ENCODE measurements at places on chromosomes 6 and 20.

GRCh38 chr20:4181956-4182945 lies 166.9 kb upstream of the RNF24 start:
- no peak for DNase-seq

DNA sequence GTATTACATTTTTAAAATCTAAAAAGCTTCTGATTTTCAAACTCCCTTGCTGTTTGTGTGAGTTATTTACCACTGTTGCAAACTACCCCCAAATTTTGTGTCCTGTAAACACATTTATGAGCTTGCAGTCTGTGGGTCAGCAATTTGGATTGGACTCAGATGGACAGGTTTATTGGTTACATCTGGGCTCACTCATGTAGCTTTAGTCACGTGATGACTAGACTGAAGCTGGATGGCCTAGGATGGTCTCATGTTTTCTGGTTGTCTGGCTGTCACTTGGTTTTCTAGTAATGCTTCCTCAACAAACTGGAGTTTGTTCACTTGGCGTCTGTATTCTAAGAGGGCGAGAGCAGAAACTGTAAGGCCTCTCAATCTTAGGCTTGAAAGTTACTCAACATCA lies 12.2 kb upstream of the C6orf58 start:
- DNase-seq = no peak

- DNase-seq = no peak
Observed at GRCh38 chr6:107819964-107820337, 4.2 kb downstream of the SCML4 start.

- DNase-seq = no peak
Observed at GRCh38 chr6:156795825-156796224, 18.6 kb downstream of the ARID1B start.

GRCh38 chr20:38674092-38674764 lies 50.1 kb upstream of the SLC32A1 start:
- DNase-seq = peak; percentile 51

- DNase-seq = no peak
Observed at GRCh38 chr6:167295495-167296292, 4.6 kb downstream of the UNC93A start.

- DNase-seq = no peak
Observed at GRCh38 chr6:22884456-22884855, 315.1 kb downstream of the HDGFL1 start.

DNA sequence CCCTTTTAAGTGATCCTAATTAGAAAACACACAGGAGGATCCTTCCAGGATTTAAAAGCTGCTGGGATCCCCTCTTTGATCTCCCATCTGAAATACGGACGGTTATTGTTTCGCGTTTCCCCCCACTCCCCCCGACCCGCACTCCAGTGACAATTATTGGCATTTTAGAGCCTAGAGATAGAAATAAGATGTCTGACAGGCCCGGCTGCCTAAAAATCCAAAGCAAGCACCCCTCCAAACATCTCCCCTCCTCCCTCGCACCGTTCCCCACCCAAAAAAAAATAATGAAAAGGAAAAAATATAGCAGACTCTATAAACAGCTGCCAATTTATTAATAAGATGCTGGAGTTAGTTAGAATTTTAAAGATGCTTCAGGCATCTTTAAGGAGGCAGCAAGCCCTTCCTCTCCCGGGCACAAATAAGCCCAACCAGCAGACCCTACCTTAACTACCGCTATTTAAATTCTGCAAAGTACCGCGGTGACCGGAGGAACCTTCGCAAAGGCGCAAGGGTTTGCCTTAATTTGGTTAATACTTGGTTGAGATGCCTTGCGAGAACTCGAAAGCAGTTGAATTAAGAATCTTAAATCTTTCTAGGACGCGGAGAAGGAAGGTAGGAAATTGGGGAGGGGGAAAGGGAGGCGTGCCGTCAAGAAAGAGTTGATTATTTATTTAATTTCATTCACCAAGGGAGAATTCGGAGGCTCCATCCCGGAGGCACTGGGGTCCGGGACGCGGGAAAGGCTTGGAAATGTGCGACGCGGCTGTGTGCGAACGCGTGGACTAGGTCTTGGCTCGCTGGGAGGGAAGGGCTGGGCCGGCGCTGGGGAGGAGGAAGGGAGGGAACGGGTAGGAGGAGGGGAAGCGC lies 1.5 kb upstream of the ISM1 start:
- DNase-seq = no peak

DNA sequence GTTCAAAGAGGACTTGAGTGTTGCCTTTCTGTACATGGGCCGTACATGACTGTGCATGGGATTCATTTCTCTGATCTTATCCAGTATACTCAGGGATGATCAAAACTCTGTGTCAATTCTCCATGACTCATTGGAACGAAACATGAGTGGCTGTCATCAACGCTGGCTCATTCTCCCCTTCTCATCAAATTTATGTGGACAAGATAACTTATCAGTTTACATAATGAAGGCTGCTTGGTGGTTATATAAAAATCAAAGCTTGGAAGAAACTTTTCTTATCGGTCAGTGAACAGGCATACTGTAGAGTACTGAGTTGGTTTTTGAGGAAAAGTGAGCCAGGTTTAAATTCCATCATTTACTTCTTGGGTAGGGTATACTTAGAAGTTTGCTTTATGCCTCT lies 24.9 kb downstream of the CRISP1 start:
- peak; percentile 18 for DNase-seq

DNA sequence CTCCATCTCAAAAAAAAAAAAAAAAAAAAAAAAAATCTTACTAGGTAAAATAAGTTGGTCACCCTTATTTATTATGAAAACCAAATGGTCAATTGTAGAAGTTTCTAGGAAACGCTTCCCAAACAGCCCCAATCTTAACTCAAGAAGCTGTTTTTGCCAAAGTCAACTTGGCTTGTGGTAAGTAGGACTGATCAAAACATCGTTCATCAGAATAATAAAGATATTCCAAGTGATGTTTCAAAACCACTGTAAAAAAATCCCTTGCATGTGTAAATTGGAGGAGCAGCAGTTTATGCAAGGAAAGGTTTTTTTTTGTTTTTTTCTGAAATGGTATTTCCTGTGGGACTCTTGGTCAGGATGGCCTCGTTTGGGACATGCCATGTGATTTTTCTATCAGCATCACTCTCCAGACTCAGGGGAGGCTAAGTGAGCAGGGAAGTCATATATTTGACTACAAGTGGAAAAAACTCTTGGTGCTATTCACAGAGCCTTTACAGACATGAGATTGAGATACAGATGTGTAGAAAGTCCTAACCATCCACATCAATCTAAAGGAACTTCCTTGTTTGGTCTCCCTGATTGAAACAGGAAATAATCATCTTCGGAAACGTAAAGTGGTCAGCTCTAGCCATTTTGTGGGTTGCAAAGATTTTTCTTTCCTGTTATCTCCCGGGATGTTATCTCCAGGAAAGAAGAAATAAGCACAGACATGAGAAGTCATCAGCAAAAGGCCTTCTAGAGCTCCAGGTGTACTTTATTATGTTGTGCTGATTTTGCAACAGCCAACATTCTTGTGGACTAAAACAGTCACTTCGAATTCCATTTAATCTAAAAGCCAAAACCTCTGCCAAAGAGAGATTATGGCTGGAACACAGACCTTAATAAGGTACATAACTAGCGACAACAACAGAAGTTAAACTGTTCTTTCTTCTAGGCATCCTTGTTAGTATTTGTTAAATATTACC lies 177.8 kb downstream of the EDN1 start:
- DNase-seq = no peak

GRCh38 chr6:7006515-7007191 lies 101.1 kb upstream of the RREB1 start:
- DNase-seq = no peak

- no peak for DNase-seq
Observed at GRCh38 chr6:22747571-22747970, 178.2 kb downstream of the HDGFL1 start.

DNA sequence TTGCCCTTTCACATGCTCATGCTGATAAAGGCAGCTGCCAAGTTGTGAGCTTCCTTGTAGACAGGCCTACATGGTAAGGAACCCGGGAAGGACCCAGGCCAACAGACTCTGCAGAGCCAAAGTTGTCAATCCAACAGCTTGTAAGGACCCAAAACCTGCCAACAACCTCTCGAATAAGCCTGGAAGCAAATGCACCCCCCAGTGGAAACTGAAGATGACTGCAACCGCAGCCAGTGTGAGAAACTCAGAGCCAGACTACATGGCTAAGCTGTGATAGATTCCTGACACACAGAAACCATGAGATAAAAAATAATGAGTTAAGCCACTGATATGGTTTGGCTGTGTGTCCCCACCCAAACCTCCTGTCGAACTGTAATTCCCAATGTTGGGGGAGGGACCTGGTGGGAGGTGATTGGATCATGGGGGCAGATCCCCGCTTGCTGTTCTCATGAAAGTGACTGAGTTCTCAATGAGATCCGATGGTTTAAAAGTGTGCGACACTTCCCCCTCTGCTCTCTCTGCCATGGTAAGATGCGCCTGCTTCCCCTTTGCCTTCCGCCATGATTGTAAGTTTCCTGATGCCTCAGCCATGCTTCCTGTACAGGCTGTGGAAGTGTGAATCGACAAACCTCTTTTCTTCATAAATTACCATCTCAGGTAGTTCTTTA lies 18.8 kb upstream of the CLPSL2 start:
- DNase-seq = no peak

DNA sequence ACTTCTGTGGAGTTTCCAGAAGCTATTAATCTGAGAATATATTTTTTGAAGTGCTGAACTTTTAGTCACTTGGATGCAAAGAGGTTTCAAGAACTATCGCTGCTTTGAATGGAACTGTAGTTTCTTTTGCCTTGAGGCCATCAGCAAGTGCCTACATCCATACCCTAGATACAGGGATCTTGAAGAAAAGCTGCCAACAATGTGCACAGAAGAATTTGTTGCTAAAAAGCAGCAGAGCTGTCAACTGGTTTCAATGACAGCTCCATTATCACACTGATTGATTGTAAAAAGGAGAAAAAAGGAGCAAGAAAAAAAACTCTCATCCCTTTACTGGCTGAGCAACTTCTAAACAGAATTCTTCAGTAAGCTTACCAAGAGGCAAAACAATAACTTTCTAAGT lies 251.0 kb upstream of the NRSN1 start:
- no peak for DNase-seq

- DNase-seq = no peak
Observed at GRCh38 chr6:137893726-137894125, 26.7 kb downstream of the TNFAIP3 start.

DNA sequence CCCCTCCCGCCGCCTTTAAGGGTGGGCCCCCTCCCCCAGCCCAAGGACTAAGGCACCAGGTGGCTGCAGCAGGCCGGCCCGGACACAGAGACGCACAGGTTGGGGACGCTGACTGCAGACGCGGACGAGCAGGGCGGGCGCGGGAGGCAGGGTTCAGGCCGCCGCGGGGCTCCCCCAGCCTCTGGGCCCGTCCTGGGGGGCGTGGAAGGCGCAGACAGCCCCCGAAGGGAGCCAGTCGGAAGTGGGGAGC lies 9.3 kb downstream of the DUSP15 start:
- no peak for DNase-seq

- peak; percentile 26 for DNase-seq
Observed at GRCh38 chr6:36914227-36914794, 28.6 kb downstream of the C6orf89 start.

GRCh38 chr20:1212023-1212422 lies 8.8 kb downstream of the C20orf202 start:
- peak; percentile 36 for DNase-seq

DNA sequence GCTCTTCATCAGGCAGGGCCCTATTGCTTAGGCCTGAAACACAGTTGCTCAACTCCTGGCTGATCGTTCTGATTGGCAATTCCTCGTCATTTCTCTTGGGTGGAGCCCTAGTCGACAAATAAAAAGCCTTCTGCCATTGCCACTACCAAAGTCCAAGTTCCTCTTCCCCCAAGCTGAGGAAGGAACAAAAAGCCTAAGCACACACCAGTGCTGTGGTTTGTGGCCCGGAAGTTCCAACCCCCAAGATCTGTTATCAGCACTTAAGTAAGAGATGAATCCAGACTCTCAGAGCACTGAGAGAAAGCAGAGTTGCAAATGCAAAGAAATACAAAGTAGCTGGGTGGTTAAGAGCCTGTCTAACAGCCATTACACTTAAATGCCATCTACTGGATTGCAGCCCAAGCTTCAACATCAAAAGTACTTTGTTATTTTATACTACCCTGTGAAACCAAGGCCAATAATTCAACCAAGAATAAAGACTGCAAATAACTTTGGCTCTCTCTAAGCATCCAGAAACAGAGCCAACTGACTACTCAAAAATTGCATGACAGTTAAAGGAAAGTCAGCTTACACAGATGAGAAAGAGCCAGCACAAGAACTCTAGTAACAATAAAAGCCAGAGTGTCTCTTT lies 1024.0 kb downstream of the GRIK2 start:
- DNase-seq = no peak

- DNase-seq = no peak
Observed at GRCh38 chr20:4076671-4077070, 61.3 kb upstream of the RNF24 start.

GRCh38 chr6:170512249-170512648 lies 40.9 kb downstream of the PSMB1 start:
- no peak for DNase-seq

GRCh38 chr6:18044108-18044783 lies 56.8 kb upstream of the KIF13A start:
- no peak for DNase-seq

DNA sequence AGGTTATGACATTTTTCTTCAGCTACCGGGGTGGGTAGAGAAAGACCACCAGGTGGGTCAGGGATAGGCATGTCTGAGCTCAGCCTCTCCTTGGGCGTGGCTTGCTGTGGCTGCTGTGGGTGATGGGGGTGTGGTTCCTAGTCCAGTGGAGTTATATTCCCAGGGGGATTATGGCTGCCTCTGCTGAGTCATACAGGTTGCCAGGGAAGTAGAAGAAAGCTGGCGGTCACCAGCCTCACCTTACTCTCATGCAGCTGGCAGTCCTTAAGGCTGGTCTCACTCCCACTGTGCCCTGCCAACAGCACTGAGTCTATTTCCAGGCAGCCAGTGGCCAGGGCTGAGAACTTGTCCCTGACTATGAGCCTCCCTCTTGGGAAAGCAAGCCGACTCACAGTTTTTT lies 130.0 kb downstream of the SCP2D1 start:
- no peak for DNase-seq

DNA sequence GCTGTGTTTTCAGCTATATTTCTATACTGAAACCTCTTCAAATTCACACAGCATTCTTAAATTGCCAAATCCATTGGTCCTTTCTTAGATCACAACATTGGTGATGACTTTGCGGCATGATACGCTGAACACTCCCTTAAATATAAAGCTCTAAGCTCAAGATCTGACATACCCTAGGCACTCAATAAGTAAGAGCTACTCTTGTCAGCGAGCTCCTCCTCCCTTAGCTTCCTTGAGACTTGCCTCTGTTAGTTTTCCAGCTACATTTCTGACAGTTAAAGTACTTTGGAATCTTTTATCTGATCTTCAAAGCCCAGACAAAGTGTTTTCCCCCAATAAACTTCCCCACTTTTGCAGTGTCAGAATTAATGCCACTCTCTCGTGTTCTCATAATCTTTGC lies 117.0 kb downstream of the HIVEP2 start:
- DNase-seq = no peak

DNA sequence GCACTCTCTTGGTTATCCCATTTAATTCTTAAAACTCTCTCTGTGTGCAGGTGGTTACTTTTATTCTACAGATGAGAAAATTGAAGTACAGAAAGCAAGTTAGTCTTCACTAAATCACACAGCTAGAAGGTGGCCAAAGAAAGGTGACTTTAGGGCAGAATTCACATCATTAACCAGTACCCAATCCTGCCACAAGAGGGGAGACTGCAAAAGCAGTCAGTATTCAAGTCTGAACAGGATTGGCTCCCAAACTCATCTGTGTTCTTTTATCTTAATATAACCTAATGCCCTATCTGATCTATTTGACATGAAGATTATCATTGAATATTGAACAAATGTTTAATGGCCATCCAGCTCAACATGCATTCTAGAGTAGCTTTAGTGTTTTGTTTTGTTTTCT lies 225.3 kb upstream of the FAM83B start:
- DNase-seq = no peak

- DNase-seq = peak; percentile 12
Observed at GRCh38 chr20:25058847-25059810, 1.2 kb upstream of the ACSS1 start.

Measured in hematopoietic multipotent progenitor cell treated with erythropoietin and hydrocortisone succinate and interleukin-3 and kit ligand, for 17 days (in vitro differentiated cells).